ENCODE measurements at places on chromosomes 12 and 14.

DNA sequence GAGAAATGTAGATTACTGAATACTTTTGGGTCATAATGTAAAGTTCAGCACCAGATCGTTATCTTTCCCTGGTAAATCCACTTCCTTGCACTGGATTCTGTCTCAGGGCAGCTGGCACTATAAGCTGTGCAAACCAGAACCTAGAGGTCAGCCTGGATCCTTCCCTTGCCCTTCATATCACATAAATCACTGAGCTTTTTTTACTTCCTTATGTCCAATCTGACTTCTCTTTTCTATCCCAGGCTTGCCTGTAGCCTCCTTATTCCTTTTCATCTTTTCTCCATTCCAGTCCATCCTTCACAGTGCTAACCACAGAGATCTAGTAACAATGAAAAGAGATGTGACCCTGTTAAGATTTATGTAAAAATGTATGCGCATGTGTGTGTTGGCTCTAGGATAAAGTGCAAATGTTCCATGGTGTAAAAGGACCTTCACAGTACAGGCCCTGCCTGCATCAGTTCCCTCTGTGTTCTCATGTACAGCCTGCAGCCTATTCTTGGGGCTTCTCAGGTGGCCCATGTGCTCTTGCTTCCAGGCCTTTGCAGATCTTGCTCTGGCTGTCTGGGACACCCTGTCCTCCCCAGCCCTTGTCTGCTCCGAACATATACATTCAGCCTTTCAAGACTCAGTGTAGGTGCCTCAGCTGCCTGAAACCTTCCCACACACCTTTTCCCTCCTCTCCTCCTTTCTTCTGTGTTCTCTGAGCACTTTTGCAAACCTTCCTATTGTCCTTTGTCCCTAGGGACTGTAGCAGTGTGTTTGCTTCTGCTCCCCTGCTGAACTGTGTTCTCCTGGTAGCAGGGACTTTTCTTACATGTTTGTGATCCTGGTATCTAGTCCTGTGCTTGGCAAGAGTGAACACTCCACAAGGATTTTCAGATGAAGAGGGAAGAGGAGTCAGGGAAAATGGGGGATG lies 30.0 kb downstream of the PELI2 start:
- no peak for DNase-seq

- DNase-seq, result no peak
Observed at GRCh38 chr12:39804898-39805297, 185.3 kb upstream of the ABCD2 start.

GRCh38 chr14:76830556-76830955 lies 4.3 kb downstream of the LRRC74A start:
- DNase-seq, result no peak

DNA sequence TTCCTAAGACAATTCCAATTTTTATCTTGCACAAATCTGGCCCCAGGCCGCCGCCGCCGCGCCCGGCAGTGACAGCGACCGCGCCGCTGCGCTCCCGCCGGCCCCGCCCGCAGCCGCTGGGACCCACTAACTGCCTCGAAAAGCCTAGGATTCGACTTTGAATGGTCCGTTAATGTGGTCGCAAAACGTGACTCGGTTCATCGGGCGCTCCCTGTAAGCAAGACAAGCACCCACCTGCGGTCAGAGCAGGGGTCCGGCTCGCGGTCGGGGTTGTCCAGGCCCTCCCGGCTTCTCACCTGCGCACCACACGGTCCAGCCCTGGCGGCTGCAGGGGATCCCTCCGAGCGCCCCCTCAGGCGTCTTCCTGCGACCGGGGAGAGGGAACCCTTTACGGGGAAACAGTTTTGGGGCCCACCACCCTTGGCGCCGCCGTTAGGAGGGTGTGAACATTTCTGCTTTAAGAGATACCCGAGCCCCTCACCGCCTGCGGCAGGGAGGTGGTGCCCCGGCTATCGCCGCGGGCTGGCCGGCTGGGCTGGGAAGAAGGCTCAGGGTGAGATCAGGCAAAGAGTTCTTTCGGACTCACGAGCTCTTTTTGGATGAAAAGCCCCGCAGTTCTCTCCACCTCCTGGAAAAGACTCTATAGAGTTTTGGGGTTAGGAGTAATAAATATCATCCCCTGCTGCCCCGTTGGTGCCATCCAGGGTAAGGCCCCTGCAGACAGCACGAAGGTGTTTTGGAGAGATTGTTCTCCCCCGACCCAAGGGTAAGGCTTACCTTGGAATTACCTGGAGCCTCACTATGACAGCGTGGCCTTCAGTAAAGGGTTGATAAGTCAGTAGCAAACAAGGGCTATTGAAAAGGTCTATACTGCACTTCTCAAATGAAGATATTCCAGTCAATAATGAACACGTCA lies 13.6 kb upstream of the FOXJ2 start:
- no peak for DNase-seq

DNA sequence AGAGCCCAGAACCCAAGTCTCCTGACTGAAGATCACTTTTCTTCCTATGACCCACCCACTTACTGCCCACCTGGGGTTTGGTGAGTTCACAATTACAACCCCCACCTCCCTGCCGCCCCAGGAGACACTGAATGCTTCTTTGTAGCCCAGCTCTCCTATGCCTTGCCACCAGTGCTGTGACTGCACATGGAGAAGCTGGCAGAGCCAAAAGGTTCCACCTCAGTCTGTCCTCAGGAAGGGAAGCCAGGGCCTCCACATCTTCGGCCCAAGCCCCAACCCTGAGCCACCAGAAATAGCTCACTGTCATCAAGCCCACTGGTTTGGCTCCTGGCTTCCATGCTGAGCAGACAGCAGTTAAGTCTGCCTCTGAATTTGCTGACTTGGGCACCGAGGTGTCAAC lies 25.6 kb downstream of the OTUB2 start:
- no peak for DNase-seq

DNA sequence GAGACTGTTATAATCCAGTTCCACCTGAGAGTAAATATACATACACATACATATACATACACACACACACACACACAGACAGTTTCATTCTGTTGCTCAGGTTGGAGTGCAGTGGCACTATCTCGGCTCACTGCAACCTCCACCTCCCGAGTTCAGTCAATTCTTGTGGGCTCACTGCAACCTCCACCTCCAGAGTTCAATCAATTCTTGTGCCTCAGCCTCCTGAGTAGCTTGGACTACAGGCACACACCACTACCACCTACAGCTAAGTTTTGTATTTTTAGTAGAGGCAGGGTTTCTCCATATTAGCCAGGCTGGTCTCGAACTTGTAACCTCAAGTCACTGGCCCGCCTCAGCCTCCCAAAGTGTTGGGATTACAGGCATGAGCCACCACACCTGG lies 8.9 kb upstream of the PHLDA1 start:
- DNase-seq, result no peak

DNA sequence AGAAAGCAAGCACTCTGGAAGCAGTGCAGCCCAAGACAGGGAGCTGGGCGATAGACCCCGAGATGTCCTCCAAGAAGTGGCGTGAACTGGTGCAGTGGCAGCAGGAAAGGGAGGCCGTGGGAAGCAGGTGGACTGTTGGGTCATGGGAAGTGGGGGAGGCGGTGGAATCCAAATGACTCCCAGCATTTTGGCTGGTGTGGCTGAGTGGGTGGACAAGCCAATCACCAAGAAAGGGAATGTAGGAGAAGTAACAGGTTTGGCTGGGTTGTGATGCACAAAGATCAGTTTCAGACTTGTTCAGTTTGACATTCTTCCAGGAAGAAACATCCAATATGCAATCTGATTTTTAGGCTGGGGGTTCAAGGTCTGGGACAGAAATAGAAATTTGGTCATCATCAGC lies 46.0 kb upstream of the KTN1 start:
- DNase-seq, result no peak

- no peak for DNase-seq
Observed at GRCh38 chr12:29269706-29270408, 111.1 kb downstream of the ERGIC2 start.

DNA sequence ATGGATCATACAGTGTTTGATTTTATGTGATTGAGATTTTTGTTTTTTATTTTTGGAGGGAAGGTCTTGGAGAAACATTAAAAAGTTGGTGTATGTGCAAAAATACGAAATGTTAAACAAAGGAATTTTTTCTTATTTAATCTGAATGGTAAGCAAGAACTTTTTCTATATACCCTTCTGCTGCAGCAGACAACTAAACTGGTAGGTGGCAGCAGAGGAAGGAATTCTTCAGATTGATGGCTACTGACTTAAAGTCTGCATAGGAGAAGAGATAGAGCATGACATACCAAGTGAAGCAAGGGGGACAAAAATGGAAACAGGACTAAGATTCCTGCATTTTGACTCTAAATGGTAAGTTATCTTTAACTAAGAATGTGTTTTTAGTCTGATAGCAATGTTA lies 42.0 kb upstream of the A2ML1 start:
- no peak for DNase-seq

DNA sequence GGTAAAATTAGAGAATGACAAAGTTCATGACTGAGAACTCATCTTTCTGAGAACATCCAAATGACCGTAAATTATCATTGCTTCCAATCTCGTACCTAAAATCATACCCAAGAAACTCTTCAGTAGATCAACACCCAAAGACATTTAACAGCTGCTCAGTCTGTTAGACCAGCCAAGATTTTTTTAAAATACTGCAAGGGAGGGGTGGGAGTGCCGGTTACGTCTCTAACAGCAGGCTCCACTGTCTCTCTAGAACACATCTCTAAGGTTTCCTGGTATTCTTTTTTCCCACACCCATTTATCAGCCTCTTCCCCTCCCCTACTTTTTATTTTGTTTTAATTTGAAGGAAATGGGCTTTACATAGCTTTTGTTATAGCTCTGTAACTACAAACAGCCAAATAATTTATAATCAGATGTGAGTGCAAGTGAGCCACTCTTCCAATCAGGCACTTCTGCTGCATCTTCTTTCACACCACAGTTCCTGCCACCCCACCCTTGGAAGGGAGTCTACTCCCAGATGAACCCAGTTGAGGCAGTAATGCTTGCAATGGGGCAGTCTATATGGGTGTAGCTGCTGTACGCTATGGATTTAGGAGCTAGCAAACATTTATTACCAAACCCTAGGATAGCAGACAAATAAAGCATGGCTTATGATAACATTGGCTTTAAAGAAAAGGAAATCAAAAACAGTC lies 21.9 kb downstream of the PTPRB start:
- DNase-seq, result no peak

GRCh38 chr14:92451245-92451644 lies 62.3 kb upstream of the RIN3 start:
- no peak for DNase-seq

GRCh38 chr12:132275110-132275531 lies 54.3 kb downstream of the GALNT9 start:
- DNase-seq, result no peak

DNA sequence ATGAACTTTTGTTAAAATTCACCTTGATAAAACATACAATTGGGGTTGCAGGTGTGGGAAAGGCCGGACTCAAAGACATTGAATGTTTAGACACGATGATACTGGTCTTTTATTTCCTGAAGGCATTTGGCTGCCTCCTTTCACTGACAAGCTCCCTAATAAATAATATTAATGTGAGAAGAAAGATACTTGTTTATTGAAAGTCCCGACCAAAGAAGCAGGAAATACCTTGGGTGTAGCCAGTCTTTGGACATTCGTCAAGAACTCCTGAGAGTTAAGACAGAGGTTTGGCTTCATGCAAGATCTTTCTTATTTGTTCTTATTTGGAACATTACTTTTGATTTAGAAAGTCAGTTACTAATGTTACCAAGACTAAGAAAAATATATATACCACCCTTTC lies 1133.8 kb upstream of the SEL1L start:
- no peak for DNase-seq

DNA sequence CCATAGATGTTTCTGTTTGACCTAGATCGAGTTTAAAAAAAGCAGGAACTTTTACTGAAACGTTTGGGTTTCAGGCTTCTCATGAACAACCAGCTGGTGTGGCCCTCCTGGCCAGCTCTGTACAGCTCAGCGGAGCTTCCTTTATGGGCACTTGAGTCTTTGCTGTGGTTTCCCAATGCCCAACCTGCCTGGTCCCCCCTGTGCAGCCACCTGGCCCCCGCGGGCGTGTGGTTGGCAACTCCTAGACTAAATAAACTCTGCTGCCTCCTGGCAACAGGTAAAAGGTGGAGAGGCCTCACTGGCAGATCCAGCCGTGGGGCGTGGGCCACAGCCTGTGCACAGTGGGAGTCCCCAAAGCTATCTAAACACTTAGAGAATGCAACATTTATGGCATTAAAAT lies 38.7 kb downstream of the ADGRD1 start:
- no peak for DNase-seq

DNA sequence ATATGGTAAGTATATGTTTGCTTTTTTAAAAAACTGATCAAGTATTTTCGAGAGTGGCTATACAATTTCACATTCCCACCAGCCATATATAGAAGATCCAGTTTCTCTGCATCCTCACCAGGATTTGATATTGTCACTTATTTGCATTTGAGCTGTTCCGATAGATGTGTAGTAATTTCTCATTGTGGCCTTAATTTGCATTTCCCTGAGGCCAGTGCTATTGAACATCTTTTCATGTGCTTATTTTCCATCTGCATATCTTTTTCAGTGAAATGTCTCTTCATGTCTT lies 72.9 kb upstream of the VASH1 start:
- DNase-seq, result no peak

GRCh38 chr12:3728686-3729085 lies 24.2 kb downstream of the CRACR2A start:
- no peak for DNase-seq

DNA sequence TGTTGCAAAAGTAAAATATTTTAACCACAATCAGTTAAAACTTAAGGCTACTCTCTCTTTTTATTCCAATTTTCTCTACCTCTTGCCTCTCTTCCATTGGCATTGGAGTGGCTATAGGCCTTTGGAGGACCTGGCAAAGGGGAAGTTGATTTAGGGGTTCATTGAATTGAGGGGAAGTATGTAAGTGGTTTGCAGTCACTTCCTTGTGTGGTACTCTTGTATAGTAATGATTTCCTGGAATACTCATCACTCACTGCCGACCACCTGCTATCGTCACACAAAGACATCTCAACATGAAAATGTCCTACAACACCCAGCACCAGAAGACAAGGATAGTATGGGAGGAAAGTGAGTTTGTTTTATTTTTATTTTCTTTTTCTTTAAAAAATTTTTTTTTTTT lies 45.7 kb upstream of the CPM start:
- DNase-seq, result no peak

GRCh38 chr14:80381807-80382363 lies 170.6 kb upstream of the DIO2 start:
- DNase-seq, result no peak

GRCh38 chr12:109588461-109589239 lies 15.1 kb downstream of the MVK start:
- DNase-seq, result no peak

GRCh38 chr14:39343614-39344013 lies 88.6 kb downstream of the FBXO33 start:
- no peak for DNase-seq

GRCh38 chr14:72284176-72284575 lies 351.9 kb downstream of the RGS6 start:
- DNase-seq, result no peak

Data from anterior cingulate cortex (tissue), 58 donors.